ENCODE measurements at places on chromosomes 4 and X. TPM values are rescaled to one million over a fixed set of nuclear protein-coding genes. Genes with fewer than 3 reads are reported as not detected.

Gene CT45A5
- not detected for total RNA-seq

Gene SLC39A8
- 57.0 TPM for total RNA-seq

DNA sequence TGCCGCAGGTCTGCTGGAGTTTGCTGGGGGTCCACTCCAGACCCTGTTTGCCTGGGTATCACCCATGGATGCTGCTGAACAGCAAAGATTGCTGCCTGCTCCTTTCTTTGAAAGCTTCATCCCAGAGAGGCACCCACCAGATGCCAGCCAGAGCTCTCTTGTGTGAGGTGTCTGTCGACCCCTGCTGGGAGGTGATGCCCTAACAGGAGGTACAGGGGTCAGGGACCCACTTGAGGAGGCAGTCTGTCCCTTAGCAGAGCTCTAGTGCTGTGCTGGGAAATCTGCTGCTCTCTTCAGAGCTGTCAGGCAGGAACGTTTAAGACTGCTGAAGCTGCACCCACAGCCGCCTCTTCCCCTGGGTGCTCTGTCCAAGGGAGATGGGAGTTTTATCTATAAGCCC is 162.7 kb downstream of the NAF1 start:
- DNase-seq, result no peak

- no peak for DNase-seq
These were observed 9.5 kb downstream of the HPRT1 start for GRCh38 chrX:134469486-134469885.

DNA sequence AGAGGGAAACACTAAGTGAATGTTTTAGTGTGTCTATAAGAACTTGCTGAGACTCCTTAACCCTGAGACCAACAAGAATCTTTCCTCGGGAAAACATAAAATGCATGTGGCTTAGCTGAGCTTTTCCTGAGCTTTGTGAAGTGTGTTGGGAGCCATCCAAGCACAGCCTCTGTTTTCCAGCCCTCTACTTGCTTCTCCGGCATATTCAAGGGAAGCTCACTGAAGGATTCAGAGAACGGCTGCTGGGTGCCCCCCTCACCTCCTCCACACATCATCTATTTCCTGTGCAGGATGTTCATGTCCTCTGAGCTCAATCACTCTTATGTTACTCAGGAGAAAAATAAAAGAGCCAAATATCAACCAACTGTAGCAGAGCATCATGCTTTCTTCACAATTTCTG is 492.1 kb downstream of the IL15 start:
- DNase-seq, result no peak

- no peak for DNase-seq
These were observed 614.8 kb upstream of the FAM241A start for GRCh38 chr4:111530446-111530845.

DNA sequence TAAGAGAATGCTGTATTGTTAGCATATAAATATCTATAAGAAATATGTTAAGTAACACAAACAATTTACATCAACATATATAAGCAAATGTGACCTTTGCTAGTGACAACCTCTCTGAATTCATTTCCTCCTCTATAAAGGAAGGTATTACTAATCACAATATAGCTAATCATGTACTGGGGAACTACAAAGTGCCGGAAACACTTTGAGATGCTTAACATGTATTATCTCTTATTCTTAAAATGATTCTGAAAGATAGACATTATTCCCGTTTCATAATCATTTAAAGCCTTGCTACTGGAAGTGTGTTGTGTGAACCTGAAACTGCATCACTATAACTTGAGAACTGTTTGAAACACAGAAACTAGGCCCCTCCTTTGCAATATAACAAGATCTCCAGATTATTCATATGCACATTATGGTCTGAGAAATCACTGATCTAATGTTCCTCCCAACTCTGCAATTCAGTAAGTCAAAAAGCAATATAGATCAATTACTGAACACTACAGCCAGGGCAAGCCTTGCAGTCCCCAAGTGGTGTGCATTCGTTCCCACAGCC is 54.0 kb downstream of the KLHL8 start:
- DNase-seq, result no peak

Gene ANXA3
- not detected for total RNA-seq

DNA sequence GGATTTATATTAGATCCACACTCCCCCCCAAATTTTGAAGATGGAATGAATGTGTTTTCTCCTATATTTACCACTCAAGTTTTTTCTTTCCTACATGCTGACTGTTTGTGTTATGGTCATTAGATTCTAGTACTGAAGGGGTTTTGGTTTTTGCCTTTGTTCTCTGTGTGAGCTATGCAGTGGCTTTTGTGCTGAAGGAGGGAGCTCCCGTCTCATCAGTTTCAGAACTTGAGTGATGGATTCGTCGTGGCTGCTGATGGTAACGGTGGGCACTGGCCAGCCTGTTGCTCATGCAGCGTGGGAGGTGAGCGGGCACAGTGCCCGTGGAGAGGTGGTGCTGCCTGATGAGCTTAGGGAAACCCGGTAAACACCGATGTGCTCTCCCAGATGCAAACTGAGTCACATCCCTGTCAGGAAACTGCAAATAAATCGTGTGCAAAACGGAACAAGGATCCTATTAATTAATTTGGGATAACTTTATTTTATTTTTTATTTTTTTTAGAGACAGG is 101.5 kb downstream of the SORBS2 start:
- DNase-seq, result no peak

Data from OCI-LY7 (cell line).